ENCODE measurements at places on chromosomes 5 and 9.

DNA sequence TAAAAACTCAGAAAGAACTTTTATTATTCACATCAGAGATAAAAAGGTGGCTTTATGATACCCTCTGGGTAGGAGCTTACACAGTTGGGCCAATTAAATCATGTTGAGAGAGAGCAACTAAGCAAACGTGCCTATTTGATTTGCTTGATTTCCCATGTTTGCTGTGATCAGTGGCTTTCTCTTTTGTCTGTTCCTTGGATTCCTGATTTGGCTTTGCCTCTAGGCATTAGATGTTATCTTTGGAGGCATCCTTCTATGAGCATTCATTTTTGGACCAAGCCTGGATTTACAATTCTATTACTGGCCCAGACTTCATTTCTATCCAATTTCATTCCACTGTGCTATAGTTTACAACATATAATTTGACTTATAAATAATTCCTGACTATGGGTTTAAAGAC lies 35.9 kb downstream of the VCAN start:
- no peak for DNase-seq

GRCh38 chr9:136521537-136521936 lies 24.3 kb downstream of the NOTCH1 start:
- DNase-seq: no peak

- no peak for DNase-seq
Observed at GRCh38 chr5:78925129-78925876, 59.8 kb downstream of the ARSB start.

GRCh38 chr5:7663808-7664207 lies 187.1 kb downstream of the CFAP90 start:
- no peak for DNase-seq

- no peak for DNase-seq
Observed at GRCh38 chr5:150542933-150543445, 35.1 kb downstream of the NDST1 start.

DNA sequence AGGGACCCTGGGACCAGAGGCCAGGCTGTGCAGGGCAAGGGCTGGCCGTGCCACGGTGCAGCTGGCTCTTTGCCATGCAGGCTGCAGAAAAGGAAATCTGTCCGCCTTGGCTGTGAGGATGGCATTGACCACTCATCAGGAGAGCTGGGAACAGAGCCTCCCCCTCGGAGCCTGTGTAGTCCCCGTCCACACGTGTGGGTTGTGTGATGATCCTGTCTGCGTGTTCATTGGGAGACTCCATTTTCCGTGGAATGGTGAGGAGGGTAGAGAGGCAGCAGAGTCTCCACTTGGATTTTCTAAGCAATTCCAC lies 47.7 kb downstream of the EHMT1 start:
- no peak for DNase-seq

DNA sequence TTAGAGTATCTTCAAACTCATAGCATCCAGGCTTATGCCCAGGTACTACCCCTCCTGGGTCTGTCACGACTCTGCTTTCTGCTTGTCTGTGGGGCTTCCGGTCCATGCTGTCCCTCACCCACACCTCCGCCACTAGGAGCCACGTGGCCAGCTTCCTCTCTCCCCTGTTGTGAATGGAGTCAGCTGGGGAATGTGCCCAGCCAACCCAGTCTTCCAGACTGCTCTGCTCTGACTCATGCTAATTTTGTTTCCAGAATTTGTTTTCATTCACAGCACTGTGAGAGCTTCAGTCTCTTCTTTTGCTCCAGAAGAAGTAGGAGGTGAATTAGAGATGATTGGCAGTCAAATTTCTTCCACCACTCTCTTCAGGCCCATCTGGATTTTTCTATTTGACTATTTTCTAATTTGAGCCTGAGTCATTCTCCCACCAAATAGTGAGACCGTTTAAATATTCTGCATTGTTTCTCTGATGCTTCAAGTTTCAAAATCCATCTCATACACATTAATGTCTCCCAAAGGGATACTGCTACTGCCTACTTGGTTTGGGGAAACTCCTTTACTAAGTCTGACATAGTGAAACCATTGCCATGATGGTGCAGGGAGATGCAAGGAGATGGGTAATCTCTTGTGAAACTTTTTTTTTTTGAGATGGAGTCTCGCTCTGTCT lies 424.1 kb upstream of the KIF2A start:
- no peak for DNase-seq

- DNase-seq: no peak
Observed at GRCh38 chr5:95956021-95956899, 5.4 kb downstream of the ELL2 start.

DNA sequence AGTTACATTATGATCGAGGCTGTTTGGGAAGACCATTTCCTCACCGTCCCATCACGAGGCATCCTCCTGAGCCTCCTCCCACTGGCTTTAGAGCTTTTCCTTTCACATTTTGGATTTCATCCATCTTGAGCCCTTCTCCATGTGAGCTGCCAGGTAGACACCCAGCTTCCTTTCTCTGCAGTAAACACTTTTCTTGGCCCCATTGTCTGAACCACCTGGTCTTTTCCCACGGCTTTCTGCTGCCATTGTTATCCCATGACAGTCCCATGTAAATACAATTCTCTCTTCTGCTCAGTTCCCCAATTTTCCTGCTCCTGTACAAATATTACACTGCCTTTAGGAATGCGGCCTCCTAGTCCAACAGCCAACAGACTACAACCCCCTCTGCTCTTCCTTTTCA lies 24.1 kb downstream of the UBE2QL1 start:
- no peak for DNase-seq

GRCh38 chr5:131749723-131750470 lies 46.9 kb downstream of the FNIP1 start:
- DNase-seq: no peak

DNA sequence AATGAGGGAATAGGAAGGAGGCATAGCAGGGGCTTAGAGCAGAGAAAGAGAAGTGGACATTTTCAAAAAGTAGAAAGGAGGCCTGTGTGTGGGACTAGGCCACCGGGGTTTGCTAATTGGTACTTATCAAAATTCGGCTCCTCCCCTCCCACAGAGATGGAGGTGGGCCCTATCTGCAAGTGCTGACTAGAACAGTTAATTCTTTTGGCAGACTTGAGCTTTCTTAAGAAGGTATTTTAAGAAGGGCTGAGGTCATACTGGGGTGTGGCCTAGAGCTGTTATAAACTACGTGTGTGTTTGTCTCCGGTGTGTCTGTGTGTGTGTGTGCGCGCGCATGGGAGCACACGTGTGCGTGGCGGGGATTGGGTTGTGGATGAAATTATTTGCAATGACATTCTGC lies 1086.5 kb downstream of the EFNA5 start:
- DNase-seq: no peak

- no peak for DNase-seq
Observed at GRCh38 chr9:89734600-89735041, 129.8 kb downstream of the GADD45G start.

DNA sequence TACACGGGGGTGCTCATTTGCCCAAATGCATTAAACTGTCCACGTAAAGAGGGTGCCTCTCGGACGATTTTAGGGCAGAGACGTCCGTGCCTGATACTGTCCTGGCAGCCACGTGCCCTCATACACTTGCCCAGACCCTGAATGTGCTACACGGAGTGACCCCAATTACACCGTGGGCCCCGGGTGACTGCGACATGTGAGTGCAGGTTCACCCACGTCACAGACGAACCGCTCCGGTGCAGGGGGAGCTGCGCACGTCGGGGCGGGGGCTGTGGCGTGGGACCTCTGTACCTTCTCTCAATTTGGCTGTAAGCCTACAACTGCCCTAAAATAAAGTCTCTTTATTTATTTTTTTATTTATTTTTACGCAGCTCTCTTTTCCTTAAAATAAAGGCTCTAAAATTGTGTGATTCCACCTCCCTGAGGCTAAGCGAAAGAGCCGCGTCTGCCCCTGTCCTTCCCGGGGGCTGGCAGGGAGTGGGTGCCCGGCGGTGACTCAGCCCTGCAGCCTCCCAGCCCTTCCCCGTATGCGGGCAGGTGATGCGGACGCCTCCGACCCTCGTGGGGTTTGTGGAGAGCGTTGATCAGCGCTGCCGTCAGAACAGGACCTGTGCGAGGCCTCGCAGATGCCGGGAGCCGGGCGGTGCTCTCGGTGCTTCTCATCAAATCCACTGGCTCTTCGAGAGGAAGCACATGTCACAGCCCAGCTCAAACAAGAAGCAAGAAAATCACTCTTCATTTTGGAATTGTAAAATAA lies 9.2 kb upstream of the EGFL7 start:
- no peak for DNase-seq

- no peak for DNase-seq
Observed at GRCh38 chr9:119689879-119690278, 320.6 kb upstream of the BRINP1 start.

- DNase-seq: peak; percentile 63
Observed at GRCh38 chr9:93143830-93144530, 9.9 kb upstream of the NINJ1 start.

- DNase-seq: peak; percentile 30
Observed at GRCh38 chr5:144142139-144142823, 28.2 kb downstream of the YIPF5 start.

DNA sequence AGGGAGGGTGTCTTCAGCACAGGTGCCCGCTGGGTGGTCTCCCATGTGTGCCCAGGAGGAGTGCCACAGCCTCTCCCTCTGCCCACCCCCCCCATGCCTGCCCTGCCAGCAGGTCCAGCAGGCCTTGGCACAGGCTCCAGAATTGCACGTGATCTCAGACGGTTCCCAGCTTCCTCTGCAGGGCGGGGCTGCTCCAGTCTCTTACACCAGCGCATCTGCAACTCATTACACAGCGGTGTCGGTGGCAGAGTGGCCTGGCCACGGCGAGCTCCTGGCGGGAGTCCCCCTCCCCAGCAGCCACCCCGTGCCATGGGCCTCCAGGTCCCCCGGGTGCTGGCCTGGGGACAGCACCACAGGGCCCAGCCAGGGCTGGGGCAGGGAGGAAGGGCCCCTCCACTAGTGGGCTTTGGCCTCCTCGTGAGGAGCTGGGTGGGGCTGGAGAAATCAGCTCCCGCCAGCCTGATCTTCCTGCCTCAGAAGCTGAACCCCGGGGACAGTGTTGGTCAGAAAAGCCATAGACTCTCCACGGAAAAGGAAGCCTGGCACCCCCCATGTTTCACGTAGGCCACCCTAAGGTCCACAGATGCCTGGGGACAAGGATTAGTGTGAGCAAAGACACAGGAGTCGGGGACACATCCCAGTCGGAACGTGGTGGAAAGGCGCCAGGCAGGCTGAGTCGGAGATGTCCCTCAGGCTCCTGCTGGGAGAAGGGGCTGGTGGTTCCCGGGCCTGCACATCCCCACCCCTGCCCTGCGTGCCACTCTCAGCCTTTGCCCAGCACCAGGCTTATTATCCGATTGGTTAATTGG lies 40.2 kb downstream of the RXRA start:
- no peak for DNase-seq

DNA sequence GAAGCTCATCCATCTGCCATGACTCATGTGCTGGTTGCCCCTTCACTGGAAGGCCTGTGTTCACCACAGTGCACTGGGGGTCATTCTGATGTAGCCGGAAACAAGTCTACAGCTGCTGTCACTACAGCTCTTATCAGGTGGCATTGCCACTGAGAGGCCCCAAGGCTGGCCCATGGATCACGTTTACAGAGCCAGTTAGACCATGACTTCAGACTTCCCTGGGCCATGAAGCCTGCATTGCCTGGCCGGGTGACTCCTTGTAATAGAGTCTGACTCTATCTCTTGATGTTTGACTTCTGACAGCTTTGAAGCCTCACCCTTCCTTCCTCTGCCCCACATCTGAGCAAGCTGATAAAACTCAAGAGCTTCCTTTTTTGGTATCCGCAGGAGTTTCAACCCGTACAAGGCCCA lies 473.5 kb upstream of the DAP start:
- DNase-seq: peak; percentile 24

DNA sequence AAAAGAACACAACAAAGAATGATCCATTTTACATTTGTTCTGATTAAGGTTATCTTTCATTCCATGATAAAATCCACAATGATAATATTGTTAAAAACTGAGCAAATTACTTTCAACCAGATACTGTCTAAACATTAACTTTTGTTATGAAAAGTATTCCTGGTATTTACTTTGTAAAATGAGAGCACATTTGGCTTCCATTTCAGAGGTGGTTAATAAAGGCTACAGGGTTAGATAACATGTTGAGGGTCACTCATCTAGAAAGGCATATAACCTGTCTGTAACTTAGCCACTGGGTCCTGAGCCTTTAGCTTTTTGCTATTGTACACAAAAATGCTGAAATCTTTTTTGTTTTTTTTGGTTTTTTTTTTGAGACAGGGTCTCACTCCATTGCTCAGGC lies 99.3 kb downstream of the ANXA2R start:
- DNase-seq: no peak

DNA sequence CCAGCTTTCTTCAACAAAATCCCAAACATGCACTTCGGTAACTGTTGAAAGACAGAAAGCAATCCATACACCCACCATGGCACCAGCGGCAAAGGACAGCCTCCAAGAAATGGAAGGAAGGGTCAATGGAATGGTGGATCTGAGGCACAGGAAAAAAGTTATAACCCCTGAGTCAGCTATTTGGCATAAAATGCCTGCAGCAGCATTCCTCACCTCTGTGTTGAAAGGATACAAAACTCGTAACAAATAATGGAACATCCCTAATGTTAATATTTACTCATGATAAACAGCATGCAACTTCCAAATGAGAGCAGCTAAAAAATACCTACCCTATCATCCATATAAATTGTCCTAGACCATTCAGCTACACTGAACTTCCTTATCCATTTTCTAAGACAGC lies 9.4 kb downstream of the FBXW11 start:
- DNase-seq: no peak

DNA sequence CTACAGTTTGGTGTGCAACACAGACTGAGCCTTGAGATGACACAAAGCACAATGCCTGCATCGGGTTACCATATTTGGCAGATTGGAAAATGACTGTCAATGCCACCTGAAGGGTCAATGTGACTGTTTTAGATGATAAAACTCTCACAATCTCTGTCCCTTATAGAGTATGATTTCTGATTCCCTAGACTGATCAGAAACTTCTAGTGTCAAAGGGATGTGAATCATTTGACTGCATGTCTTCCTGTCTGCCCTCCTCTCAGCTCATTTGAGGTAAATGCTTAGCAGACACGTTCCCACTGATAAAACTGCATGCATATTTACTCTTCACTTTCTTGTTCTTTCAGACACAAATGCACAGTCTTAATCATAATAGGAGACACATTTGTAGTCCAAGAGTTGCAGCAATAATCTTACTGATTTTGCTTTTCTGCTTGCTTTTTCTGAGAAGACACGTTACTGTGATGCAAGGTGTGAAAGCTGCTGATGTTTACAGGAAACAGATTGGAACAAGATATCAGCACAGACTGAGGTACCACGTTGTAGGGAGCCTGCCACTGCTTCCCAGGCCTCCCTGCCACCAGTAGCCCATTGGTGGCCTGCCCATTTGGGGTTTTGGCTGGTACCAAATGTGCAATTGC lies 77.8 kb downstream of the GCNT4 start:
- peak; percentile 41 for DNase-seq

DNA sequence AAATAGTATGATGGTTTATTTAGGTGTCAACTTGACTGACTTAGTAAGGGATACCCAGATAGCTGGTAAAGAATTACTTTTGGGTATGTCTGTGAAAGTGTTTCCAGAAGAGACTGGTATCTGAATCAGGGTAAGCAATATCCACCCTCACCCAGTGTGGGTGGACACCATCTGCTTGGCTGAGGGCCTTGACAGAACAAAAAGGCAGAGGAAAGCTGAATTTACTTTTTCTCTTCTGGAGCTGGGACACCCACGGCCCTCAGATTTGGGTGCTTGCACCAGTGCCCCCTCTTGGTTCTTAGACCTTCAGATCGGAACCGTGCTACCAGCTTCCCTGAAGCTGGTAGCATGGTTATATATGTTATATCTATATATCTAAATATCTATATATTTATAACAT lies 489.5 kb upstream of the MPDZ start:
- no peak for DNase-seq
